ENCODE measurements at places on chromosomes 1 and 21. TPM values are rescaled to one million over a fixed set of nuclear protein-coding genes. Genes with fewer than 3 reads are reported as not detected.
A peak's percentile ranks its signal among the peaks of the same experiment; 100 is the strongest.

DNA sequence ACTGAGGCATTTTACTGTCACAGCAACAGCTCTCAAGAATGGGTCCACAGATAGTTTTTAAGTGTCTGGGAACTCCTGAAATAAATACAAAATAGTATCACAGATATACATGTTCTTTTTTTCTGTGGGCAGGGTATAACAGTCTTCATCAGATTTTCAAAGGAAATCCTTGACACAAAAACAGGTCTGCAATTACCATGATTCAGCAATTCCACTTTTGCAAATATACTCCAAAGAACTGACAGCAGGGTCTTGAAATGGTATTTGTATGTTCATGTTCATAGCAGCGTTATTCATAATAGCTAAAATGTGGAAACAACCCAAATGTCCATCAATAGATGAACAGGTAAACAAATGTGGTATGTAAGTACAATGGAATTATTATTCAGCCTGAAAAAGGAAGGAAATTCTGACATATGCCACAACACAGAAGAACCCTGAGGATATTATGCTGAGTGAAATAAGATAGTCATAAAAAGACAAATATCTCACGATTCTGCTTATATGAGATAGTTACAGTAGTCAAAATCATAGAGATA lies 85.0 kb downstream of the EPS15 start:
- no peak for DNase-seq

- peak; percentile 33 for DNase-seq
Measured at GRCh38 chr1:214386333-214386732, 105.4 kb downstream of the SMYD2 start.

DNA sequence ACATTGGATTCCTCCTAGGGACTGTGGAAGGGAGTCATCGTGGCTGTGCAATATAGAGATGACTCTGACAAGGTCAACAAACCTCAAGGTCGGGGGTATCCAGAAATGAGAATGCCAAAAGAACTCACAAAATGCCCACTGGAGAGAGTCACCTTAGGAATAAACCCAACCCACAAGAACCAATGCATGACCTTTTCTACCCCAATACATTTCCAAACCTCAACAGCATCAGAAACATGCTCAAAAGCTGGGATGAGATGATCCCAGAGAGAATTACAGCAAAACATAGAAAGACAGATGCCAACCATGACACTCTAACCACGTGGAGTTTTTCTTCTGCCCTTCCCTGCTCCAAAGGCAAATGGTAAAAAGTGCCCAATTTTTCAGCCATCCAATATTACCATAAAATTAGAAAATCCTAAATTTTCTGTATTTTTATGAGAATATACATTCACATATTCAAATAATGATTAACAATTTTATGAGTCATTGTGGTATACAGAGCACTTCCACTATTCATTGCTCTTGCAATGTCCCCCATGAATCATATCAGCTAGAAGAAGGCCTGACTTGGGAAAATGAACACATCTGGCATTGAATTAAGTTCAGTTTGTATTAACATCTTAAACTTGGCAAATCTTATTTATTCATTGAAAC lies 88.2 kb upstream of the PALMD start:
- peak; percentile 94 for DNase-seq

- no peak for DNase-seq
Measured at GRCh38 chr1:116387551-116387950, 14.5 kb downstream of the ATP1A1 start.

Gene TXNIP
- total RNA-seq = 263 TPM

DNA sequence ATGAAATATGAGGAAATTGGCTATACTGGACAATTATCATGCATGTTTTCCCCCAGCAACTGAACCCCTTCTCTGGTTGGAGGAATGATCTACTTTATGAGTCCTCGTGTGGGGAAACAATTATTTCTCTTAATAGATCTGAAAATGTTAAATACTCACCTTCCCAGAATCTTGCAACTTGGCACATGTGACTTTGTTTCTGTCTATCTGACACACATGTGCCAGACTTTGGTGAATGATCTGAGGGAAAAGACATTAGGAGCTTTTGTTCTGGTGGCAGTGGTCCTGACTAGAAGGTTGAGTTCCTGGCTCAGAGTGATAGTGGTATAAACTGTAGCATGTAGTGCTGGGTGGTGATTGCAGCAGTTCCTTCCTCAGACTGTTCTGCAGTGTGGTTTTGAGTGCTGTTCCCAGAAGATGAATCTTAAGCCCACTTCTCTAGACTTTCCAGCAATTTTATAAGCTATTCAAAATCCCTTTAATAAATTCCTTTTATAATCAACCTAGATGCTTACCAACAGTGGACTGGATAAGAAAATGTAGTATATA lies 59.3 kb upstream of the B3GALNT2 start:
- no peak for DNase-seq

- DNase-seq = no peak
Measured at GRCh38 chr21:38376235-38376634, 119.4 kb downstream of the KCNJ15 start.

DNA sequence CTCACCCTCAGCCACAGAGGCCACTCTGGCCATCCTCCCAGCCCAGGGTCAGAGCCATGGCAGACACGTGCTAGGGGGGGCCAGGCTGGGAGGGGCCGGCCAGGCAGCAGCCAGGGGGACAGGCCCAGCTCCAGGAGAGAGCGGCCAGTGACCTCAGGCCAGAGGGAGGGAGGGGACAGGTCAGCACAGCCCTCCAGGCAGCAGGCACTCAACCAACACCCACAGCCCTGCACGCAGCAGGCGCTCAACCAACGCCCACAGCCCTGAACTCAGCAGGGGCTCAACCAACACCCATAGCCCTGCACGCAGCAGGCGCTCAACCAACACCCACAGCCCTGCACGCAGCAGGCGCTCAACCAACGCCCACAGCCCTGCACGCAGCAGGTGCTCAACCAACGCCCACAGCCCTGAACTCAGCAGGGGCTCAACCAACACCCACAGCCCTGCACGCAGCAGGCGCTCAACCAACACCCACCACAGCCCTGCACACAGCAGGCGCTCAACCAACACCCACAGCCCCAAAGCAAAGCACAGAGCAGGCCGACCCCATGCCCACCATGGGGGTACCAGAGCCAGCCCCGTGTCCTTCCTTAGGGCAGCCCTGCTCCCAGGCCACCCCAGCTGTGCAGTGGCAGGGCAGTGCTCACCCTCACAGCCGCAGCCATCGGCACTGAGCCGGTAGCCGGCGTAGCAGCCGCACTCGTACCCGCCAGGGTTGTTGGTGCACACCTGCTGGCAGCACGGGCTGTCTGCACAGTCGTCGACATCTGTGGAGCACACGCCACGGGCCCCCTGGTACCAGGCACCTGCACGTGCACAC lies 55.9 kb downstream of the ARHGEF16 start:
- no peak for DNase-seq

- DNase-seq = peak; percentile 37
Measured at GRCh38 chr1:145979746-145980456, 15.4 kb downstream of the POLR3GL start.

Gene LCA5L
- 1.1 TPM for total RNA-seq

DNA sequence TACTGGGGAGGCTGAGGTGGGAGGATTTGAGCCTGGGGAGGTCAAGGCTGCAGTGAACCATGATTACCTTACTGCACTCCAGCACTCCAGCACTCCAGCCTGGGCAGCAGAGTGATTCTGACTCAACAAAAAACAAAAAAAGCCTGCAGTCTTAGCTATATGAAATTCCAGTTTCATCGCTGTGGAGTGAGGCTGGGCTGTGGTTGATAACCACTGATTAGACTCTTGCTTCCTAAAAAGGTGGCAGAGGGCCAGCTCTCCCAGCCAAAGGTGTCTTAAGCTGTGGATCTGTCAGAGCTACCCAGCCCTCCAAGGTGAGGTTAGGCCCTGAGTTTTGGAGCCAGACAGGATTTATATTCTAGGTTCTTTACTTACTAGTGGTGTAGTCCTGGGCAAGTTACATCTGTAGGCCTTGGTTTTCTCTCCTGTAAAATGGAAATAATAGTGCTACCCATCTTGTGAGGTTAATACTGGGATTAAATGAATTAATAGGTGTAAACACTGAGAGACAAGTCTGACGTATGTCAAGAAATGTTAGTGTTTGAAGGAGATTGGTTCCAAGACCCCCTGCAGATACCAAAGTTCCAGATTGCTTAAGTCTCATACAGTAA lies 35.9 kb downstream of the TMCC2 start:
- peak; percentile 34 for DNase-seq

Gene RER1
- total RNA-seq = 135 TPM

DNA sequence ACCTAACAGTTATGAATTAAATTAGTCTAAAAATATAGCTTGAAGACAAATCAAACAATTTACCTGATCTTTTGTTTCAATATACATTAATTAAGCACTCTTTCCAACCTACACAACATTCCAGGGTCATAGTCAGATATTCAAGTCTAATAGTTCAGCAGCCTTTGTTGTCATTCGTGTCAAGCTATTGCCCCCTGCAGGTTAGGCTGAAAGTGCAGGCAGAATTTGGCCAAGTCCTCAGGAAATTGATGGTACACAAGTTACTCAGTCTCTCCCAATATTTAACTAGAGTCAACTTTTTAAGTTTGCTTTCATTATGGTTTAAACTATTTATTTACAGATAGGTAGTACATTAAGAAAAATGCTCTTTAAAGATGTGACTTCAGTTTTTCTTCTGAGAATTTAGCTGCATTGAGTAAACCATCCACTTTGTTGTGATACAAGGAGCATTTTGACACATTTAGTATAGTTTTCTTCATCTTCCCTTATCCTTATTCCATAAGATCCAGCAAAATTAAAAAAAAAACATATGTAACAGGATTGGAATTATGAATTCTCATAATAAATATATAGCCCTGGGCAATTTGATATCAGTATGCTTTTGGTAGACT lies 130.3 kb upstream of the DPYD start:
- peak; percentile 80 for DNase-seq

Gene PLA2G5
- not detected for total RNA-seq

GRCh38 chr1:2786329-2787162 lies 14.9 kb downstream of the TTC34 start:
- peak; percentile 4 for DNase-seq

Gene ACOT11
- 4.8 TPM for total RNA-seq

DNA sequence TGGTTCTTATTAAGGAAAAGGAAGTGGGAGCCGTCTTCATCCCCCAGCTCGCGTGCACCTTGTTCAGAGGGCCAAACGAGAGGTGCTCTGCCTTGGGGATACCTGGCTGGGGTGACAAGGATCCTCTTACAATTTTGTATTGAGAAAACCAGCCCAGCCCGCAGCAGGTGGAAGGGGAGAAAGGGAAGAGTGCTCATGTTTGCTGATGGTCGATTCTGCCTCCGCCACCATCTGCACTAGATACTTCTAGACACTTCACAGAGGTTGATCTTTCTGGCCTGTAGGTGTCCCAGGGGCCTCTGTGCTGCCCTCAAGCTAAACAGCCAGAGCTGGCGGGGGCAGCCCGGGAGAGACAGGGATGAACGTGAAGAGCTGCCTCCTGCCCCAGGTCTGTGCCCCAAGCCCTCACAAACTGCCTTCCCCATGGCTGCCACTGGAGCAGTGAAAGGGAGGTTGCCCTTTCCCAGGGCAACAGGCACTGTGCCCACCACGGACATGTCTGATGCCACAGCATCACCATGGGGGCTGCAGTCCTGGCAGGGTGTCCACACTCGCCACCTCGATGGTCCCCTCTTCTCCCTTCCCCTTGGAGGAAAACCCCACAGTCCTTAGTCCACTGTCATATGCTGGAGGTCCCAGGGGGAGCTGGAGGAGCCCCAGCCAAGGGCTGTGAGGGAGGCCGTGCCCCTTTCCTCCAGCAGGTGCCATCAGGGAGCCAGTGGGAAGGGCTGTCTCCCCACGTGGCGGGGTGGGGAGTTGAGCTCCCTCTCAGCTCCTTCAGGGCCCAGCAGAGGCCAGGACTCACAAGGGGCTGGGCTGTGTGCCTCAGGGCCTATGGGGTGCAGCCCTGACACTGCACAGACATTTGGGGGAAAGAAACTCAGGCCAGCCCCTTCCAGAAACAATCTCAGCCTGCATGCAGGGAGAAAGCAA lies 8.1 kb downstream of the ADPRS start:
- DNase-seq = peak; percentile 45

Gene SLC19A1
- 7.8 TPM for total RNA-seq

GRCh38 chr1:68205794-68206358 lies 26.4 kb downstream of the WLS start:
- DNase-seq = no peak

Gene TAS1R1
- total RNA-seq = not detected

- no peak for DNase-seq
Measured at GRCh38 chr1:17839641-17840196, 84.6 kb downstream of the ACTL8 start.

Gene C1orf53
- 17.3 TPM for total RNA-seq

Gene CLCA4
- not detected for total RNA-seq

Gene CHI3L1
- 0.22 TPM for total RNA-seq

- no peak for DNase-seq
Measured at GRCh38 chr1:29670752-29671151, 434.4 kb downstream of the PTPRU start.

DNA sequence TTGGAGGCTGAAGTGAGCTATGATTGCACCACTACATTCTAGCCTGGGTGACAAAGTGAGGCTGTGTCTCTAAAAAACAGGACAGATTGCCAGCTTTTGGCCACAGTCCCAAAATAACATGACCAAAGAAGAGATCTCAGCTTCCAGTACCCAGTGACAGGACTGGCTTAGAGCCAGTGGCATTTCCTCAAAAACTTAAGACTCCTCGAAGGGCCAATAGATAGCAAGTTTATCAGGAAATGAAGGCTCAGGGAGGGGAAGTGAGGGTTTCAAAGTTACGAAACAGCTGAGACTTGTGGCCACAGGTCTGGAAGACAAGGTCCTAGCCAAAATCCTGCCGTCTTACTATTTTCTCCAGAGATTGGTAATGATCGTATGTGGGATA lies 6.3 kb upstream of the TMEM39B start:
- DNase-seq = peak; percentile 57

GRCh38 chr1:215458104-215458503 lies 109.0 kb upstream of the KCTD3 start:
- DNase-seq = no peak

- no peak for DNase-seq
Measured at GRCh38 chr1:28790377-28791035, 21.5 kb upstream of the OPRD1 start.

DNA sequence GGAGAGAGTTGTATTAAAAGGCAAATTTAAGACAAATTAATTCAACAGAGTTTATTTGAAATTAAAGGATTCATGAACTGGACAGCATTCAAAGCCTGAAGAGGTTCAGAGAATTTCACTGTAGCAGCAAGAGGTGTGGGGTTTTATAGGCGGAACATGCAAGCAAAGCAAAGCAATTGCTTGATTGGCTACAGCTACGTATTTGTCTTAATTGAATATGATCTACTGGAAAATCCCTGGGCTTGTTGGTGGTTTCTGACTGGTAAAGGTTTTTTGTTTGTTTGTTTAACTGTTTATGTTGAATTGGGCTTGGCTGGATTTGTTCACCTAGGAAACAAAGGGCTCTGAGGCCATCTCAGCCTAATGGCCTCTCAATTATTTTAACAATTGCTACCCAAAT lies 61.5 kb downstream of the KCNK1 start:
- DNase-seq = no peak

Gene CAPN8
- total RNA-seq = 0.25 TPM

GRCh38 chr1:50913954-50914353 lies 46.1 kb downstream of the FAF1 start:
- no peak for DNase-seq

GRCh38 chr1:50251702-50252101 lies 143.0 kb downstream of the ELAVL4 start:
- peak; percentile 15 for DNase-seq

Data from GM23248 (cell line).